Thoracic aorta (tissue), 2 donors: ENCODE measurements at places on chromosomes 2 and 18. TPM values are rescaled to one million over a fixed set of nuclear protein-coding genes. Genes with fewer than 3 reads are reported as not detected.

- DNase-seq, result no peak
These were observed 88.8 kb downstream of the STK39 start for GRCh38 chr2:168158586-168158985.

- no peak for DNase-seq
These were observed 140.7 kb downstream of the ACOXL start for GRCh38 chr2:110873056-110873502.

GRCh38 chr18:29156531-29156930, 979.6 kb upstream of the CDH2 start:
- no peak for DNase-seq

Gene GATA6
- total RNA-seq, result 92.8 TPM
